ENCODE measurements at places on chromosomes 12 and 14.
A peak's percentile ranks its signal among the peaks of the same experiment; 100 is the strongest.

GRCh38 chr14:59849411-59850130 is 21.0 kb downstream of the RTN1 start:
- DNase-seq, result no peak

GRCh38 chr12:132710405-132711079 is at the start of gene PGAM5:
Gene PGAM5, plus strand, starts transcription at chr12:132710842. Its CDS starts 35 bp downstream, at chr12:132710877.
- peak; percentile 82 for DNase-seq

- DNase-seq, result no peak
Observed at GRCh38 chr14:104424406-104425072, 155.0 kb upstream of the C14orf180 start.

- no peak for DNase-seq
Observed at GRCh38 chr12:89621521-89621920, 87.1 kb downstream of the ATP2B1 start.

- DNase-seq, result no peak
Observed at GRCh38 chr12:106118-106591, 39.6 kb downstream of the IQSEC3 start.

DNA sequence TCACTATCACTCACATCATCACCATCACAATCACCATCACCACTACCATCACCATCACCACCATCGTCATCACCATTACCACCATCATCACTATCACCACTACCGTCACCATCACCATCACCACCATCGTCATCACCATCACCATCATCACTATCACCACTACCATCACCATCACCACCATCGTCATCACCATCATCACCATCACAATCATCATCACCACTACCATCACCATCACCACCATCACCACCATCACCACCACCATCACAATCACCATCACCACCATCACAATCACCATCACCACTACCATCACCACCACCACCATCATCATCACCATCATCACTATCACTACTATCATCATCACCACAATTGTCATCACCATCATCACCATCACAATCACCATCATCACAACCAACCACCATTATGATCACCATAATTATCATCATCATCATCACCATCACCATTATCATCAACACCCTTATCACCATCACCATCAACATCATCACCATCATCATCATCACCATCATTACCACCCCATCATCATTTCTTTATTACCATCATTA is 90.8 kb downstream of the DICER1 start:
- DNase-seq, result no peak

DNA sequence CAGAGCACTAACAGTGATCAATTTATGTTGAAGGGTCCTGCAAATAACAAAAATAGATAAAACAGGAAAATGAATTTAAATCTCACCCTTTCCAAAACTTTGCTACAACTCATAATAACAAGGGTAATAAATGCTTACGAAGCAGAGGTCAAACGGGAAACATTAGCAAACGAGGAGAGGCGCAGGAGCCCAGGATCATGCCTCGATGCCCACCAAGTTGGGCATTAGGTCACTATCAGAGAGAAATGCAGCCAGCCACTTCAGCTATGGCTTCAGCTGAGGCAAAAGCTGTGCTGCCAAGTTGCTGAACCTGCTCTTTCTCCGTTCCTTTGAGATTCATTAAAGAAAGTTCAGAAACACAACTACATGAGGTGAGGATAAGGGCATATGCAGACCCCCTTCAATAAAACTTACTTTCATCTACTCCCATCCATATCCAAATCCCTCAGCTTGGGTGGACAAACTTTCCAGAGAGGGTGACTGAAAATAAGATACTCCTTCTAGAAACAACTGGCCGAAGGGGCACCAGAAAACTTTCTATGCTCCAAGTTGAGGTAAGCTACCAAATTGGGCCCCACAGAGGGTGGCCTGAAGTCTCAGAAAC is 7.9 kb downstream of the NKX2-1 start:
- DNase-seq, result no peak

GRCh38 chr12:106074361-106074705 is 64.4 kb downstream of the NUAK1 start:
- no peak for DNase-seq

- no peak for DNase-seq
Observed at GRCh38 chr12:92648242-92649031, 54.4 kb upstream of the PLEKHG7 start.

DNA sequence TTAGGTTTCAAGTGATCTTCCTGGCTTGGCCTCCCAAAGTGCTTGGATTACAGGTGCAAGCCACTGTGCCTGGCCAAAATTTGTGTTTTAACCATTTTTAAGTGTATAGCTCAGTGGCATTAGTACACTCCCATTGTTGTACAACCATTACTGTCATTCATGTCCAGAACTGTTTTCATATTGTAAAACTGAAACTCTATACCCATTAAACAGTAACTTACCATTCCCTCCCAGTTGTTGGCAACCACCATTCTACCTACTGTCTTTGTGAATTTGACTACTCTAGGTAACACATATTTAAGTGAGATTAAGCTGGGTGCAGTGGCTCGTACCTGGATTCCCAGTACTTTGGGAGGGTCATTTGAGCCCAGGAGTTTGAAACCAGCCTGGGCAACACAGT is 67.3 kb upstream of the KCNH3 start:
- no peak for DNase-seq

DNA sequence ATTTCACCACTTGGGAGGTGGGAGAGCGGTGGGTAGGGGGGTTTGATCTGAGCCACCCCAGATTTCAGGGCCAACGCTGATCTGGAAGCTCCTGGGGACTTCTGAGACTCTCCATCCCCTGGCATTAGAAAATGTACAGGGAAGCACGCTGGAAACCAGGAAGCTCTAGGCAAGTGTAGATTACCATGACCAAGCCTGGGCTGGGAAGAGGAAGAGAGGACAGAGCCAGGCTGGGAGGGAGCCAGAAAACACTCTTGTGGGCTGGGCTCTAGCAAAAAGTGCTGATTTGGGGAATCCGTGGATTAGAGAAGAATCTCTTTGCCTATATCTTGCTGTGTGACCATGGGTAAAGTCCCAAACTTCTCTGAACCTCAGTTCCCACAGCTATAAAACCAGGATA is 236.7 kb downstream of the BCL11B start:
- DNase-seq, result no peak

GRCh38 chr14:68791078-68791901 is 1.6 kb downstream of the ZFP36L1 start:
- no peak for DNase-seq

DNA sequence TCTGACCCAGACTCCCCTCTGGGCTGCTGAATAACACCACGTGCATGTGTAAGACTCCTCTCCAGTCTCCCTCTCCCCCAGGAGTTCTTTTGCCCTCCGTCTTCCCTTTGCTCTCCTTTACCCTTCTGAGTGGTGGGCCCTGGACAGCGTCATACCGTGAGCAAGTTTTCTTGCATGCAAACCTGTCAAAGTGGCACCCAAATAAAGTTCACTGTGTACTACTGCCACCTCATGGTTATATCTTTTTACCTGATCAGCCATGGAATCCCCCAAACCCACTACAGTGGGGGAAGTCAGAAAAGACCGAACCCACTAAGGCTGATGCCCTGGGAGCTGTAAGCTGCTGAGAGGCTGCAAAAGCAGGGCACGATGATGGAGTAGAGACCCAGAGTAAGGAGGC is 131.1 kb upstream of the VRK1 start:
- no peak for DNase-seq

- no peak for DNase-seq
Observed at GRCh38 chr14:64720131-64720576, 15.9 kb downstream of the PLEKHG3 start.

- DNase-seq, result no peak
Observed at GRCh38 chr12:25041006-25041741, 92.3 kb upstream of the BCAT1 start.

DNA sequence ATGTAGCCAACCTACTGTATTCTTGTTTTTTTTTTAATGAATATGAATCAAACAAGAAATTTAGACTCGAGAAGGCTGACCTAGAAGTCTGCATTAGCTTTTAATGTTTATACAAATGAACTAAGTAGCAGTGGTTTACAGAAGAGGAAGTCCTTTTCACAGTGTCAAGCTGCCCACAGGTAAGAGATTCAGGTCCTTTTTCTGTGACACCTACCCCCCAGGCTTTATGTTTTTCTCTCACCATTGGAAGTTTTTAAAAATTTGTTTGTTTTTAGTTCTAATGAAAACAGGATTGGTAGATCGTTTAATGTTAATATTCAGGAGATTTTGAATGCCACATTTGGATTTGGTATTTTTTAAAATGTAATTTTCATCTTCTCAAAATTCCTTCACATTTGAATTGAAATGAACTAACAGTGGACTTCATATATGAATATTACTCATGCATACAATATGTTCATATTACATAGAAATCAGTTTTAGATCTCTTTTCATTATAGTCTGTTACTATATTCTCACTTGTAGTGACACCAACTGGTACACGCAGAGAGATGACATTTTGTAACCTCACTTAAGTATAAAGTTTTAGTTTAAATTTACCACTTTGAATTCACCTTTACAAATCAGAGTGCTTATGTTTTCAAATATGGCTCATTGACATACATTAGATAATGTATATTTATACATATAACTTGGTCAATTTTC is 29.7 kb downstream of the ATF7IP start:
- no peak for DNase-seq

DNA sequence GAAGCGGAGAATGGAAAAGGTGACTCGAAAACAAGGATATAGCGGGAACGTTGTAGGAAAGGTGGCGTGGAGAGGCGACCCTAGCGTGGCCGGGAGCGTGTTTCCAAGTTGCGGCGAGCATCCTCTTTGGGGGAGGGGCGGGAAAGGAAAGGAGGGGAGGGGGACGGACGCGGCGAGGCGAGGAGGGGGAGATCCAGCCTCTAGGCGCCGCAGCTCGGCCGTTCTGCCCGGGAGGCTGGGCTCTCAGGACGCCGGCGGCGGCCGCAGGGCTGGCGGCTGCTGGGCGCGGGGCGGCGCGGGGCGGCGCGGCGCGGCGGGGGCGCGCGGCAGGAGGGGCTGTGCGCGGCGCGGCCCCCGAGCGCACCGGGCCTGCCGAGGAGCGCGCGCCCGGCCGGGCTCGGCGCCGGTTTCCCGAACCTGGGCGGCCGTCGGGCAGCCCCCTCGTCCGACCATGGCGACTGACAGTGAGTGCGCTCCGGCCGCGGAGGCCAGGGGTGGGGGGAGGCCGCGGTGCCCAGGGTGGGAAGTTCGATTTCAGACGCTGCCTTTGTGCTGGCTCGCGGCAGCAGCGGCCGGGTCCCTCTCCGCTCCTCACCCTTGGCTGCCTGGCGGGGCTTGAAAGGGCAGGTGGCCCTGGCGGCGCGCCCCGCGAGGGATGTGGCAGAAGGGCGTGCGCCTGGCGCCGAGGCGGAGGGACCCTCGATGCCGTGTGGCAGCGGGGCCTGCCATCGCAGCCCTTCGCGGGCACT is 50.3 kb downstream of the SNAPC1 start:
- no peak for DNase-seq

DNA sequence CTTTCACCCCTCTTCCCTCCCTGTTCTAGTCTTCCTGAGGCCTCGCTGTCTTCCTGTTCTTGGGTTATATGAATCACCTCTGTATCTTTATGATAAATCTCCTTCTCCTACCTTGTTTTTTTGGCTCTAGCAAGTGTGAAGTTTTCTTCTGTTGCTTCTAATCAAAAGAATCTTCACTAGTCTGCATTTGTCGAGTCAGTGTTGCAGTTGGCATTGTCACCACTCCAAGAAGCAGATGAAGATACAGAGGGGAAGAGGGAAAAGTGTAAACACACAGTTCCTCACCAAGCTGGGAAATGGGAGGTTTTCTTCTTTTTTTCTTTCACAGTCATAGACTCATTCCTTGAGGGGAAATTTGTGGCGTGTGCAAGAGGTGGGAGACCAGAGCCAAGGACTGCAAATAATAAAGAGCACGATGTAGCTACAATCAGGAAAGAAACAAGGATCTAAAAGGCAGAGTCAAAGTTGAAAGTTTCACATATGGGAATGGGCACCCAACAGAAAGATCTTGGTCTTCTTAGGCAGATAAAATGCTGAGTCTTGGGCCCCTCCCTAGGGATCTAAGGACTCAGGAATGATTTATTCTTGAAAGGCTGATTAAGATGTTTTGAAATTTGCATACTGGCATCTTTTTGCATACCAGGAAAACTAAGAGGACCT is 22.2 kb upstream of the PRICKLE1 start:
- DNase-seq, result no peak

DNA sequence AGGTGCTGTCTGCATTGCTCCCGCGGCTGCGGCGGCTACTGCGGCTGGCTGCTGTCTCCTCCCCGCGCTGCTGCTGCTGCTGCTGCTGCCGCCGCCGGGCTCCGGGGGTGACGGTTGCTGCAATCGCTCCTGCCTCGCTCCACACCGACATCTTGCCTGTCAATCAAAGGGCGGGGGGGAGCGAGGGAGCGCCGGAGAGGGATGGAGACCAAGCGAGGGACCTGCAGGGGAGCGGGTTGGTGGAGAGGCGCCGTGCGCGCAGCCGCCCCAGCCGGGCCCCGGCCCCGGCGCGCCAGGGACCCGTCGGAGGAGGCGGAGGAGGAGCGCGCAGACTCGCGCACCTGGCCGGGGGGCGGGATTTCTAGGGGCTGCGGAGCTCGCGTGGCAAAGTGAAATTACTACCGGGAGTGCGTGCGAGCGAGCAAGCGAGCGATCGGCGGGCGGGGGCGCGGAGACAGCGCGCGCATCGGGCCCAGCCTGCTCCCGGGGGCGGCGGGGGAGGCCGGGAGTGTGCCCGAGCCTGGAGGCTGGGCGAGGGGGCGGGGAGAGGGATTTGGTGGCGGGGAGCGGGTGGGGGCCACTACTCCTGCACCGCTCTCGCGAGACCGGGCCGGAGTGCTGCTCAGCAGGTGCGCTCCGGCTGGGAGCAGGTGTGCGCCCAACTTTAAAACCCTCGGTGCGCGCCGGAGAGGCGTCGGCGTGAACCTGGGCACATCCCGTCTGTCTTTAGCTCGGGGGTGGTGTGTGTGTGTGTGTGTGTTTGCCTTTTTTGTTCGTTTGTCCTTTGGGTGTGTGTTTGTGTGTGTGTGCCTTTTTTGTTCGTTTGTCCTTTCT is at the start of gene KSR2:
KSR2 (minus strand) TSS at position 165 of the 834 bp plus-strand sequence. CDS start 735 bp downstream, outside the sequence.
- no peak for DNase-seq

- no peak for DNase-seq
Observed at GRCh38 chr12:50723865-50724264, 40.0 kb upstream of the ATF1 start.

DNA sequence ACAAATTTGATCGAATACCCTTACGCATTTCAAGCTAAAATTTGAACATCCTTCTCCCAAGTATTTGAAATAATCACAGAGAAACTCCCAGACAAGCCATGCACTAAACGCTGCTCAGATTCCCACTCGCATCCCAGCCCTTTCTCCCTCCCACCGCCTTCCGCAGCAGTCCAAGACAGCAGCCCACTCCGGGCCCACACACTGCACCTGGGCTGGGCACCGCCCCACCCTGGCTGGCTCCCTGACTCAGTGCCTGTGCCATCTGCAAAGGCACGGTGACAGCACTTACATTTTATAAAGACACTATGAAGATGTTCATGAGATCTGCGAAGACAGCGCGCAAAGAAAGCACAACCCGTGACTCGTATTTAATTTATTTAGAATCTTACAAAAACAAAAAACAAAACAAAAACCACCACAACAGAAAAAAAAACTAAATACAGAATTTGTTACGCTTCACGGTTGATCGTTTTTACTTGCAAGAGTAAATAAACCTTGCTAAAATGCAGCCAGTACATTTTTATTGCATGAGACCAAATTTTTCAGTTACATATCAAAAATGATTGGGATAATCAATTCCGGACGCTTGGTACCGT is 17.2 kb upstream of the CDK2AP1 start:
- DNase-seq, result no peak

- no peak for DNase-seq
Observed at GRCh38 chr12:356276-356988, 32.7 kb downstream of the KDM5A start.

GRCh38 chr12:81499809-81500208 is 259.3 kb downstream of the PPFIA2 start:
- DNase-seq, result no peak

- no peak for DNase-seq
Observed at GRCh38 chr12:104747330-104747729, 210.8 kb downstream of the SLC41A2 start.

GRCh38 chr14:51460011-51460410 is 191.7 kb upstream of the FRMD6 start:
- no peak for DNase-seq
